Activated T-helper 17 cell treated with anti-CD3 and anti-CD28 coated beads, Interleukin-2, amount 50 U/mL, for 72 hours (primary cell): ENCODE measurements at places on chromosomes 7 and 10. TPM values are rescaled to one million over a fixed set of nuclear protein-coding genes. Genes with fewer than 3 reads are reported as not detected.

The MYO1G gene
- total RNA-seq = 316 TPM

The ANK3 gene
- 56.2 TPM for total RNA-seq

The SCART1 gene
- total RNA-seq = 7.2 TPM

- ATAC-seq = peak; percentile 66
Observed at GRCh38 chr7:139798221-139798620, 20.4 kb upstream of the HIPK2 start.

DNA sequence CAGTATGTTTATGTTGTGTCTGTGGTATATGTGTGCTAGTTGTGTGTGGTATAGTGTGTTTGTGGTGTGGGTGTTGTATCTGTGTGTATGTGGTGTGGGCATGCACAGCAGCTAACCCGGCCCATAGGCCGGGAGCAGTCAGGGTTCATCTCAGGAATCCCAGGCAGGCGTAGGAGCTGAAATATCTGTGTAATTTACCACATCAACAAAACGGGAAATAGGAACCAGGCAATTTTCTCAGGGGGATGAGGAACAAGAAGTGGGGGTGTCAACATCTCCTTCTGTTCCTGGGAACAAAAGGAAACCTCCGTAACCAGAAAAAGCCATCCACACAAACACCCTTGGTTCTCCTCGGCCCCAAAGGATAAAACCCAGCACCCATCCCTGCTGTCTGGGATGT lies 24.5 kb upstream of the ZNF488 start:
- ATAC-seq = no peak

DNA sequence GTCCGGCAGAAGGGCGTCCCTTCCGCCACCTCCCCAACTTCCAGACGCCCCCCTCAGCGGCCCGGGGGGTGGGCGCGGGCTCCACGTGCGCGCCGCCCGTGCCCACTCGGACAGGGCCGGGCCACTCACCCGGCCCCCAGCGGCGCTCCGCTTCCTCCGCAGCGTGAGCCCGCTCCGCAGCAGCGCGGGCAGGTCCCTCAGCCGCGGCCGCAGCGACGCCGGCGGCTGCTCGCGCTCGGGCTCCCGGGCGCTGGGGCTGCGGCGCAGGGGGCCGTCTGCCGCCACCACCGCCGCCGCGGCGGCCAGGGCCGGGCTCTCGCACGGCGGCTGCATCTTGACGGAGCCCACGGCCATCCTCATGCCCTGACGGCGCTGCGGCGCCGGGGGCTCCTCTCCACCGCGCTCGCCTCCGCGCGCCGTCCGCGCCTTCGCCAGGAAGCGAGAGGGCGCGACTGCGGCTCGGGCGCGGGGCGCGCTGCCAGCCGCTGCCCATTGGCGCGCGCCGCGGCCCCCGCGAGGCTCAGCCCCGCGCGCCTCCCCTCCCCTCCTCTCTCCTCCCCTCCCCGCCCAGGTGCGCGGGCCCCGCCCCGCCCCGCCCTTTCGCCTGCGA lies at the start of gene RAPGEF5:
Gene RAPGEF5, minus strand, starts transcription at position 454 of the 610 bp plus-strand sequence. Its CDS starts 94 bp downstream, at position 360.
- ATAC-seq = no peak

- peak; percentile 29 for ATAC-seq
Observed at GRCh38 chr7:78099715-78100394, 301.3 kb downstream of the PHTF2 start.

GRCh38 chr7:100753750-100754149 lies 20.4 kb downstream of the ZAN start:
- ATAC-seq = no peak
